ENCODE measurements at places on chromosomes 1 and 21. TPM values are rescaled to one million over a fixed set of nuclear protein-coding genes. Genes with fewer than 3 reads are reported as not detected.

GRCh38 chr1:47178654-47179016, 11.2 kb downstream of the PDZK1IP1 start:
- no peak for DNase-seq

DNA sequence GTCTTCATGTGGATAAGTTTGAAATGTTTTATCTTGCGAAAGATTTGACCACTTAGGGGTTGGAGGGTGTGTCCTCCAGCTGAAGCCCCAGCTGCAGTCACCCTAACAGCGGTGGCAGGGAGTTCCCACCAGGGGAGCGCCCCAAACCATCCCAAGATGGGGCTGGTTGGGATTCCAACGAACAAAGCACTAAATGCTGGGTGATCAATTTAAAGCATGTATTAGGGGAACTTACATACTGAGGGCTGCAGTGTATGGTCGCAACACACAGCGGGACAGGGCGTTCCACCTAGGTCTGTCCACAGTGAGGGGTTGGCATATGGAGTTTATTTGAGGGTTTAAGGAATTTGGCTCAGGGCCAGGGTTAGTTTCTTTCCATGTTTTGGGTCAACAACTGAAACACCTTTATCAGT, 26.3 kb downstream of the SLC37A1 start:
- DNase-seq: no peak

GRCh38 chr1:231817801-231818200, 191.2 kb downstream of the DISC1 start:
- DNase-seq: no peak

The VWA5B1 gene
- total RNA-seq: not detected

The SV2A gene
- total RNA-seq: 0.07 TPM

The LRRC8D gene
- 31.3 TPM for total RNA-seq

Data from activated B cell treated with CpG ODN at 0.5 μM for 24 hours (primary cell).